ENCODE measurements at places on chromosomes 11 and 22.

GRCh38 chr22:38489142-38489541 lies 17.0 kb downstream of the DDX17 start:
- no peak for DNase-seq

- DNase-seq, result no peak
These were observed 15.8 kb downstream of the KBTBD3 start for GRCh38 chr11:106061249-106061784.

GRCh38 chr11:83827940-83828554 lies 541.9 kb upstream of the CCDC90B start:
- DNase-seq, result no peak

DNA sequence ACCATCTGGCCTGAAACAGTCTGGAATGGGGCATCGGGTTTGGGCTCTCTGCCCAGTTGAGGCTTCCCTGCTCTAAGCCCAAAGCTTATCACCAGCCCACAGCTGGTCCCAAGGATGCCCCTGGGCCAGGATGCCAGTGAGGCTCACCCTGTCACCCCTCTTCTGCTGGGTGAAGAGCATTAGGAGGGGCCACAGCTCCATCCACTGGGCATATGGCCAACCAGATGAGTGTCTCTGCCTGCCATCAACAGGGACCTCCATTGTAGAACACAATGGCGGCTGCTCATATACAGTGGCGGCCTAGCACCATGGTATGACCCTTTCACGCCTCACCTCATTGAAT lies 5.6 kb downstream of the CHST1 start:
- DNase-seq, result no peak

GRCh38 chr11:35144806-35145205 lies 5.8 kb downstream of the CD44 start:
- no peak for DNase-seq

Measured in activated CD8-positive, alpha-beta T cell treated with anti-CD3 and anti-CD28 coated beads, Interleukin-2, amount 10 ng/mL, durations not matched to agents 7 days and 5 days (primary cell).